ENCODE measurements at places on chromosomes 16 and 17.

GRCh38 chr17:1251866-1252608, 18.2 kb upstream of the BHLHA9 start:
- DNase-seq = no peak

- peak; percentile 16 for DNase-seq
Measured at GRCh38 chr16:28321700-28322411, 29.5 kb downstream of the SBK1 start.

GRCh38 chr16:11556945-11557720, 29.6 kb downstream of the LITAF start:
- DNase-seq = no peak

DNA sequence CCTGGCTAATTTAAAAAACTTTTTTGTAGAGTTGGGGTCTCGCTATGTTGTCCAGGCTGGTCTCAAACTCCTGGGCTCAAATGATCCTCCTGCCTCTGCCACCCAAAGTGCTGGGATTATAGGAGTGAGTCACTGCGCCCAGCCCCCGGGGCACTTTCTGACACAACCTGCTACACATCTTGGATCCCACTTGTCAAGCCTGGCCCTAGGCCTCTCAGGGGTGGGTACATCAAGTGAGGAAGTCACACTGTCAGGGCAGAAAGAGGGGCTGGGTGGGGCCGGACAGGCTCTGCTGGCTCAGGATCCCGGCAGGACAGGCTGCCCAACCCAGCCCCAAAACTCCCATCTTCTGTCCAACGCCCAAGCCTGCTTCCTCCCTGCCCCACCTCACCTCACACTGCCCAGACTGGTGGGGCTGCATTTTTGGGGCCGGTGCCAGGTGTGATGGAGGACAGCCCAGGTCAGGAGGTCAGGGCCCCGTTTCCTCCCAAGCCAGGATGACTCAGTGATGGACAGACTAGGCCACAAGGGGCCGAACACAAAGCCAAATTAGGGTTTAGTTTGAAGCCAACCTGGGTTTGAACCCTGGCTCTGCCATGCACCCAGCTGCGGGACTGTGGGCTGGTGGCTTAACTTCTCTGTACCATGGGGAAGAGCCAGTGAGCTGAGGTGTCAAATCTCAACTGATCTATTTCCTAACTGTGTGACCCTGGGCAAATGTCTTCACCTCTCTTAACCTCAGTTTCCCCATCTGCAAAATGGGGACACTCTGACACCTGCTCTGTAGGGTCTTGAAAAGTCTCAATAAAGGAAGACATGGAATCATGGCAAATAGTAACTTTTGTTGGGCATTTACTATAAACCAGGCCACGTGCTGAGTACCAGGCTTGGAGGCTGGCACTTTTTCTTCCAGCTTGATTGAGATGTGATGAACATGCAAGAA, 8.9 kb upstream of the PPL start:
- no peak for DNase-seq

GRCh38 chr16:54397190-54397835, 110.7 kb upstream of the IRX3 start:
- DNase-seq = no peak

GRCh38 chr17:66813296-66813695, 21.6 kb upstream of the CACNG5 start:
- no peak for DNase-seq

GRCh38 chr17:50924800-50925199, 58.6 kb upstream of the TOB1 start:
- no peak for DNase-seq

GRCh38 chr16:84795329-84796053, 24.3 kb upstream of the CRISPLD2 start:
- DNase-seq = no peak

- no peak for DNase-seq
Measured at GRCh38 chr17:48564188-48565021, 13.7 kb downstream of the HOXB4 start.

DNA sequence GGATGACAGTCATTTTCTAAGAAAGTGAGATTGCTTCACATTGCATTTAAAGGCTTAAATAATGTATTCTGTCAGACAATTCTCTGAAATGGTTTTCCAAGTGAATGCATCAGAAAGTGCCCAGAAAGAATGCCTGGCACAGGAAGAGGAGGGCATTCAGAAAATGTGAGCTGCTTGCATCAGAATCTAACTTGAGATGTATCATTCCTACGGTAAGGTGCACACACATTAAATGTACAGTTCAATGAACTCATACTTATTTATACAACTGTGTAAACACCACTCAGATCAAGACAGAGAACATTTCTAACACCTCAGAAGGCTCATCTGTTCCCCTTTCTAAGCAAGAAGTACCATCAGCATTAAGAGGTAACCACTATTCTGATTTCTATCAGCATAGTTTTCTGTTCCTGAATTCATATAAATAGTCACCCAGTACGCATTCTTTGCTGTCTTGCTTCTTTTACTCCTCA, 638.0 kb downstream of the MAF start:
- no peak for DNase-seq

- no peak for DNase-seq
Measured at GRCh38 chr16:2963723-2964474, at the start of gene KREMEN2. TSS of gene KREMEN2 (plus strand) at chr16:2964275. CDS start at chr16:2964521, 246 bp downstream.

- DNase-seq = no peak
Measured at GRCh38 chr17:21288571-21289017, 4.1 kb downstream of the MAP2K3 start.

DNA sequence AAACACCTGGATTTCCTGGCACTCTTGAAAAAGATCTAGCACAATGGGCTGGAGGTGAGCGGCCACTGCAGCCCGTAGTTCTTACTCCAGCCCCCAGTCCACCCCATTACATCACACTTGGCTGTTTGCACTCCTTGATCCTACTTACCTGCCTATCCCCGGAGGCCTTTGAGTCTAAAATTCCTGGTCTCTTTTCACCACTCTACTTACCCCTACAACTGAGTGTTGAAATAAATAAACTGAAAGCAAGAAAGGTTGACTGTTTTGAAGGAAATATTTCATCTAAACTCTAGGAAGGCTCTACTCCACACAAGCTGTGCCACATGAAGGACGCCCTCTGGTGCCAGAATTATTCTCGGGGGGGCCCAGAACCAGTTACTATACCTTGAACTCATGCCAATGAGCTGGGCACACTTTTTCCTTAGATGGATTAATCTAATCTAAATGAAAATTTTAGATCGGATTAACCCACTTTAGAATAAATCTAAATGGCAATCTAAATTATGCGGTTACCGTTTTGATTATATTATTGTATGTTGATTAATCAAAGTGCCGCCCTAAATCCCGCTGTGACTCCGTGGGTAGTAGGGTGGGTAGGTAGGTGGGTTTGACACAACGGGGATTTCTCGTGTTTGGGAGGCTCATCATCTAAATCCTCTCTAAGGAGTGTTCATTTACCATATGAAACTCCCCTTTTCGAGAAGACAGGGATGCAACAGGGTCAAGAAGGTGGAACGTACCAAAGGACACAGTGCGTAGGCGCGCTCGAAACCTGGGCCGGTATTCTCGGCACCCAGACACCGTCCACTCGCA, 651 bp upstream of the EIF1 start:
- peak; percentile 47 for DNase-seq

DNA sequence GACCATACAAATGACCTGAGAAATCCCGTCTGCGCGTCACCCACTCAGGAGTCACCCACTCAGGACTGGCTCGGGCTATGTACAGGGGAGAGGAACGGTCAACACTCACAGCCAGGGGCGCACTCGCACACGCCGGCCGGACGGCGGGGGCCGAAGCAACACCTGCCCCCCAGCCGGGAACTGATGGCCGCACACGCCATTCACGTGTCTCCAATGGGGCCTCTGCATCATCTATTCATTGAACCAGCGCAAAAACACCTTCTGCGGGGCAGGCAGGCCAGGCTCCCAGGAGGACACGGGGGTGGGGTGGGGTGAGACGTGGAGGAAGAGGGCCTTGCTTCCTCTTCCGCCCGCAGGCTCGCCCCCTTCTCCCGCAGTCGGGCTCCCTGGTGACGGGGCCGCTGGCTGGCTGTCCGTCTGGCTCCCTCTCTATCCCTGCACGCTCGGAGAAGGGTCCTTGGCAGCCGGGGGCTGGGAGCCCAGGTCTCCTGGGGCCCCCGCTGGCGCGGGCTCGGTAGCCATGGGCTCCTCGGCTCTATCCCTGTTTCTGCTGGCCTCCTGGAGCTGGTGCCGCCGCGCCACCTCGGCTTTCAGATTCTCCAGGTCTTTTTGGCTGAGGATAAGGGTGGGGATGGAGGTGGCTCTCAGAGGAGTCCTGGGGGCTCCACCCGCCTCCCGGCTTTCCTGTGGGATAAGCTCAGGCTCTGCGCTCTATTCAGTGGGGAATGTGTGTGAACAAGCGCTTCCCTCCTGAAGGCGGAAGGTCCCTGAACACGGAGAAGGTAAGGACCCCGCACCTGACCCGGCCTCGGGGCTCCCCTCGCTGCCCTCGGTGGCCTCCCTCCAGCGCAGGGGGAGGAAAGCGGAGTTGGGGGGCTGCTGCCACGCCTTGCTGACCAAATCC, 21.1 kb downstream of the CLUH start:
- DNase-seq = no peak

DNA sequence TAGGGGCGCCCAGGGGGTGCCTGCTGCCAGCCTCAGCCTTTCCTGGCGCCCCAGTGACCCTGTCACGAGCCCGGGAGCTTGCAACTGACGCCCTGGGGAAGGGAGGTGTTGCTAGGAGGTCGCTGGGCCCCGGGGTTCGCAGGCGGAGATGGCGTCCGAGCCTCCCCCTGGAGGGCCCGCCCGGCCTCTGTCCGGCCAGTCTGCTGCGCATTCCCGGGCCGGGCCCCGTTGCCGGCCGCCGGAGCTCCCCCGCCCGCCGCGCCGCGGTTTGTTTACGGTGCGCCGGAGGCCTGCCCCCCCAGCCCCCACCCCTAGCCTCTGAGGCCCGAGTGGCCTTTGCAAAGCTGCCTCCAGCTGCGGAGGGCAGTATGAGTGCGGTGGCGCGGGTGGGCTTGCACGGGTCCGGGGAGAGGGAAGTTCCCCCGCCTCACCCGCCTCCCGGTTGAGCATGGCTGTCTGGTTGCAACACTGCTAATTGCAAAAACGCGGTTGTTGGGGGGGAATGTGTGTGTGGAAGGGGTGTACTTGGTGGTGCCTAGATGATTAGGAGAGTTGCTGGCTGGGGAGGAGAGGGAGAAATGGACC, 514 bp downstream of the THRA start:
- DNase-seq = peak; percentile 23

GRCh38 chr16:4358831-4359561, 7.9 kb upstream of the PAM16 start:
- DNase-seq = peak; percentile 68

DNA sequence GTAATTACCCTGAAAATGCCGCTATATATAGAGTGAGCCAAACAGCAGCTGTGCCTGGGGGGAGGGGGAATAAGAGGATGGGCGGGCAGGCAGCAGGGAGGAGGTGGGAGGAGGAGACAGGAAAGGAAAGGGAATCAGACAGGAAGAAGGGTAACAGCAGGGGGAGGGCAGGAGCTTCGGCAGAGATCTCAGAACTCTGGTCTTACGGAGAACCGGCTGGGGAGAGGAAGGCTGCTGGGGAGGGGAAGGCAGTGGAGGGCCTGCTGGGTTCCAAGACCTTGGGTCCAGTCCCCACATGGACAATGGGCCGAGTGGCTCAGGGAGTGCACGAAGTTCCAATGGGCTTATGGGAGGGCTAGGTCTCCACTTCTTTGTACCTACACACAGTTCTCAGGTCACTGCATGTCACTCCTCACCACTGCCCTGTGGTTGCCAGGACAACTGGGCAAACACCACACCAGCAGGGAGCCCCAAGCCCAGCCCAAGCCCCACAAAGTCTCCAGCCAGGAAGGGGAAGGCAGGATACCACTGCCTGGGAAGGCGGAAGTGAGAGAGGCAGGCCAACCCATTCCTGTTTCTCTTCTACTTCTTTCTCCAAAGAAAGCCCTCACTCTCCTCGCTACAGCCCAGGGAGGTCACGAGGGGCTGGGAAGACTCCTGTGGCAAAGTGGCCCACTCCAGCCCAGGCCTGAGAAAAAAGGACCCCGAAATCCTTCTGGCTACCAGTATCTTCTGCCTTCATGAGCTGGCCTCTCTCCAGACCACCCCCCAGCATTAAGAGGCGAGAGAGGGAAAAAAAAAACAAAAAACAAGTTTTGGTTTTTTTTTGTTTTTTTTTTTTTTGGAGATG, 25.3 kb downstream of the G6PC3 start:
- DNase-seq = no peak

DNA sequence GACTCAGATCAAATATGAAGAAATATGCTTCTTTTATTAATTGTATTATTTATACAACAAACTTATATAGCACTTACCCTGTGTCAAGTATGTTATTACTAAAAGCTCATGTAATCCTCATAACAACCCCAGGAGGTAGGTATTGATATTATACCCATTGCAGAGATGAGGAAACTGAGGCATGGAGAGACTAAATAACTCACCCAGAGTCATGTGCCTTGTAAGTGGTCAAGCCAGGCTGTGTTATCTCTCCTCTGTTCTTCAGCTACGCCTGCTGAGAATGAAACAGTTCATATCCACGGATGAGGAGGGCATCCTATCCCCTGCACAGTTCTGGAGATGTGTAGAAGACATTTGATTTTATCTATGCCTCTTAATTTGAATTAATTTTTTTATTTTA, 78.1 kb downstream of the RBBP6 start:
- DNase-seq = no peak

- no peak for DNase-seq
Measured at GRCh38 chr16:31466381-31466841, 5.5 kb upstream of the TGFB1I1 start.

DNA sequence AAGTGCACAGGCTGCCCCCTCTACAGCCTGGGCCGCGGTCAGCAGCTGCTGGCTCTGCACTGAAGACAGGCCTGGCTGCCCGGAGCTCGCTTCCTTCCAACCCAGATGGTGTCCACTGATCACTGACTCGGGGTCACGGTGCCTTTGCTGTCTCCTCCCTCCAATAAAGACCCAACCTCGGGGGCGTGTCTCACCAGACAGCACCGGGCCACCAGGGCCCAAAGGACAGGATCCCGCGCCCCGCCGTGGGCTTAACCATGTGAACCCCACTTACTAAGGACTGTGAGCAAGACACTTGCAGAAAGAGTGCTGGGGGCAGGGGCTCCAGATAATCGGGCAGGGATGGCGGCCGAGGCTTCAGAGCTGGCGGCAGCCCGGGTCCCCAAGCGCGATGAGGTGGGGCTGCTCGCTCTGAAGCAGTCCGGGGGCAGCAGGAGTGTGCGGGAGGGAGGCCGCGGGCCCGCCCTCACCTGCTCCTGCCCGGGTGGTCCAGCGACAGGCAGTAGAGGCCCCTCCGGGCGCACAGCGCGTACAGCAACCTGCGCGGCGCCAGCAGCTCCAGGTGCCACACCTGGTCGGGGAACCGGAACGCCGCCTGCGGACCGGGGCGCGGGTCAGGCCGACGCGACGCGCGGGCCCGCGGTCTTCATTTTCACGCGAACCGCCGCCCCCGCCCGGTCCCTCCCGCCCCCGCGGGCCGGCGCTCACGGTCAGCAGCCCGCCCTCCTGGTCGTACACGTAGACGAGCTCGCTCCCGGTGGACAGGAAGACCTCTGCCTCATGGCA, 502 bp downstream of the FAAP100 start:
- no peak for DNase-seq

GRCh38 chr17:42623732-42624596, 14.5 kb downstream of the TUBG1 start:
- DNase-seq = no peak
